ENCODE measurements at places on chromosomes 1 and 21.
A peak's percentile ranks its signal among the peaks of the same experiment; 100 is the strongest.

DNA sequence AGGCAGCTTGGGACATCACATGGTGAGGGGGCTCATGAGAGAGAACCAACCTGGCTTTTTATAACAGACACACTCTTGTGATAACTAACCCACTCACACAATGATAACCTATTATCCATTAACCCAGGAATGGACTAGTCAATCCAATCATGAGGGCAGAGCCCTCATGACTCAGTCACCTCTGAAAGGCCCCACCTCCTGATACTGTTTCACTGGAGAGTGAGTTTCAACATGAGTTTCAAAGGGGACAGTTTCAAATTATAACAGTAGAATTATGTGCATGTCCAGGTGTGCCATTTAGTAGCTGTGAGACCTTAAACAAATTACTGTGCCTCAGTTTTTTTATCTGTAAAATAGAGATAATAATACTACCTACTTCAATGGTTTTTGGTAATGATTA is 47.6 kb upstream of the PPP2R5A start:
- DNase-seq = no peak

DNA sequence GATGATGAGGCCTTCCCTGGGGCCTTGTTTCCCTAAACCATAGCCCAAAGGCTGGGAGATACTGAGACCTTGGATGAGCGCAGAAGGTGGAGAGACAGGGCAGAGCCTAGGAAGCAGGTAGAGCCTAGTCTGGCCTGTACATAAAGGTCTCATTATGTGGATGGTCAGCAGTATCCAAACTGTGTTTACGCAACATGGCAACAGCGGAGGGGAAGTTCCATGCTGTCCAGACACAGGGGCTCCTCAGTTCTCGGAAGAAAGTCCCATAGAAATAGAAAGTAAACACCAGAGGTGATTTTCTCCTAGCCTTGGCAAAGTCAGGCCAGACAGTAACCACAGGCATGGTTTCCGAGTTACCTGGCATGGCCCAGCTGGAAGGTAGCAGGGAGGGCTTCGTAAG is 42.1 kb upstream of the MPZL1 start:
- no peak for DNase-seq

GRCh38 chr1:188615321-188615720 is 1786.6 kb downstream of the PLA2G4A start:
- DNase-seq = no peak

DNA sequence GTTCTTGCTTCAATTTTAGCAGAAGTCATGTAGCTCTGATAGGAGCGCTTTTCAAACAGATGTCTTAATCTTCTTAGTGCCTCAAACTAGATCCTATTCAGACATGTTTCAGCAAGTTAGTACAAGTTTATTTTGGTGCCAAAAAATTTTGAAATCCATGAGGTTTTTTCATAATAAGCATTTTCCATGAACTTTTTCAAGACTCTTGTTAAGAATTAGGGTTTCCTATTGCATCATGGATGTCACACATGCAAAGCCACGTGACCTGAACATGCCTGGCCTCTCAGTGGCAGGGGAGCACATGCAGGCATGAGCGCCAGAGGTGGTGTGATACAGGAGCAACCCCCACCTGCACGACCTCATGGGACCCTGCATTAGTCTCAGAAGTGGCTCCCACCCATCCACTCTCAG is 67.6 kb downstream of the POFUT2 start:
- no peak for DNase-seq

GRCh38 chr21:40631211-40631610 is 215.7 kb downstream of the DSCAM start:
- DNase-seq = no peak

GRCh38 chr1:156090840-156091188 is 8.5 kb upstream of the MEX3A start:
- peak; percentile 74 for DNase-seq

GRCh38 chr1:17116643-17117042 is 2.6 kb downstream of the PADI2 start:
- DNase-seq = no peak

GRCh38 chr21:28445141-28445830 is 547.4 kb downstream of the LTN1 start:
- no peak for DNase-seq

DNA sequence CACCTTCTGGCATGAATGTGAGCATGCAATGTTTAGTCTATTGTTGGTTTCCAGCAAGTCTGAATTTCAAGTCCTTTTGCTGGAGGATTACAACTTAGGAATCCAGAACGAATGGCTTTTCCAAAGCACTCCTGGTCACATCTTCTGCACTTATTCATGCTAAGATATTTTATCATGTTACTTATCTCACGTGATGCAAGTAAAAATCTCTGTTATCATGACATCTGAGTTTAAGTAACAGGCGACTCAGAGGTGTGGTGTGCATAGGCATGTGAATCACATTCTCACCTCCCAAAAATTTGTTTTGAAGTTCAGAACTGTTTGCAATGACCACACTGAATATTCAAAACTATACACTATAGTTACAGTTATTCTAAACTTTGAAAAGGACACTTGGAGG is 204.8 kb upstream of the FGGY start:
- no peak for DNase-seq

DNA sequence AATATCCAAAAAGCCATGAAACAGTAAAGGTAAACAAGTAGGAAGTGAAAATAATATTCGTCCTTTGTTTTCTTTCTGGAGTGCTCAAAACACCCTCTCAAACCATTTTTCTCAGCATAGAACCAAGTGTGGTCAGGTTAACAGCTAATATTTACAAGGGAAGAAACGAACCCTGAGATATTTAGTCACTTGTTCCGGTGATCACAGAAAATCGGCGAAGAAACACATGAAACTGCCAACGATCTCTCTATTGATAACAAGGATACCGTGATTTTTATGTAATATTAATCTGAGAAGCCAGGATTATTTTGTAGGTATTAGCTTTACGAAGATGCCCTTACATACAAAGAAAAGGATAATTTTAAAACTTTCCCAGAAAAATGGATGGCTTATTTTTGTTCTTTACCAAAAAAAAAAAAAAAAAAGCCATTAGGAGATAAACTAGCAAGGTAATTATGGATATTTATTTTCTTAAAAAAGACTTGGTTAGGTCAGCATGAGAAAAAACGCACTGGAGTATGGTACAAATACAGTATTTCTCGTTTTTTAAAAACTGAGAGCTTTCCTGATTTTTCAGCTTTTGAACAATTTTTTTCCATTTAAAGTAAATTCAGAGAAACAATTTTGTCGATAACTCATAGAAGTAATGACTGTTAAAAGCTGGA is 107.3 kb upstream of the HNRNPU start:
- no peak for DNase-seq

DNA sequence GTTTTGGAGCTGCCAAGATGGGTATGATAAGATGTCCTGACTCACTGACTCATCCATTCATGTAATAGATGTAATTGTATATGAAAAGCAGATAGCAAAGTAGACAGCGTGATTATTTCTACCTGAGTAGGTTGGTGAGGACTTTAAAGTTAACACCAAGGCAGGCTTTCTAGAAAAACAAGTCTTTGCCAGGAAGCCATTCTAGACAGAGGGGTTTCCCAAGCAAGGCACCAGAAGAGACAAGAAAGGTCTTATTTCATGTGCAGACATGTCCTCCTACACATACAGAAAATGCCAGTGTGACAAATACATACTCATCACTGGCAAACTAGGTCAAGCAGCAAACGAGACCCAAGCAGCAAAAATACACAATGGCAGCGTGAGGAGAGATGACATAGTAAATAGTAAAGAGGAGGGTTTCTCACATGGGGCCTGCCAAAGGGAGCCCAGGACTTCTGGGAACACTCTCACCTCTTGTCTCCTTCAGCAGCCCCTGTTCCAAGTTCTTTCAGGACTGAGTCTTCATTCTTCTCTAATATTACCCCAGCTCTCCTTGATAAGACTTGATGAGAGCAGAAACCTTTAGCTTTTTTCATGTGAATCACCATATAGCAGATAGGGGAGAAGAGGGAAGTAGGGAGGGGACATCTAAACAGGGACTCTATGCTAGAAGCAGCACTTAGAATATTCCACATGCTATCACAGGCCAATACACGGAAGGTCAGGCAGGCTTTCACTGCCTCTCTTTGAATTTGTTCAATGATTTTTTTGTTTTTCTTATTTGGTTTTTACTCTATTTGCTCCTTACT is 114.6 kb upstream of the ATP1B1 start:
- DNase-seq = no peak

GRCh38 chr1:57319165-57319564 is 104.7 kb downstream of the DAB1 start:
- peak; percentile 16 for DNase-seq

DNA sequence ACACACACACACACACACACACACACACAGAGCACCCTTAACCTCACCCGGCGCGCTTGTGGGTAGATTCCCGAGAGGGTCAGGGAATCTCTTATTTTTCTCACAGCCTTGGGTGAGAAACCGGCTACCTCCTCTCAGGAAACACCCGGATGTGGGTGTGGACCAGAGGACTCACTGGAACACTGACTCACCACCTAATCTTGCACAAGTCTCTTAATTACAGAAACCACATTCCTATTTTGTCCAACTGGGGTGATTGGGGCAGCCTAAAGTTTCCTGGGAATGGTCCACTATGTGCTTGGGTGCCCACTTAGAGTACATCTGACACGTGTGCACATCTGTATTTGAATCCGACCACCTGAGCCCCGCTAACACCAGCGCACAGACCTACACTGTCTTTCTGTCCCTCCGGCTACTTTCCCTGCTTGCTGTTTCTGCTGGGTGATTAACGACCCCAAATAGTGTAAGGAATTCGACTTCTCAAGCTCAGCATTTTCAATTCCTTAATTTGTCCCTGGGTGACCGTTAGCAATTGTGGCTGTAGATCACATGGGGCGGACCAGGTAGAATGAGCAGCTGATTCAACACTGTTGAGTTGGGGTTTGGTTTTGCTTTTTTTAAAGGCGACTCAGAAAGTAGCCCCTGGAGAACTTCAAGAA is 14.0 kb upstream of the TBX15 start:
- DNase-seq = peak; percentile 69

DNA sequence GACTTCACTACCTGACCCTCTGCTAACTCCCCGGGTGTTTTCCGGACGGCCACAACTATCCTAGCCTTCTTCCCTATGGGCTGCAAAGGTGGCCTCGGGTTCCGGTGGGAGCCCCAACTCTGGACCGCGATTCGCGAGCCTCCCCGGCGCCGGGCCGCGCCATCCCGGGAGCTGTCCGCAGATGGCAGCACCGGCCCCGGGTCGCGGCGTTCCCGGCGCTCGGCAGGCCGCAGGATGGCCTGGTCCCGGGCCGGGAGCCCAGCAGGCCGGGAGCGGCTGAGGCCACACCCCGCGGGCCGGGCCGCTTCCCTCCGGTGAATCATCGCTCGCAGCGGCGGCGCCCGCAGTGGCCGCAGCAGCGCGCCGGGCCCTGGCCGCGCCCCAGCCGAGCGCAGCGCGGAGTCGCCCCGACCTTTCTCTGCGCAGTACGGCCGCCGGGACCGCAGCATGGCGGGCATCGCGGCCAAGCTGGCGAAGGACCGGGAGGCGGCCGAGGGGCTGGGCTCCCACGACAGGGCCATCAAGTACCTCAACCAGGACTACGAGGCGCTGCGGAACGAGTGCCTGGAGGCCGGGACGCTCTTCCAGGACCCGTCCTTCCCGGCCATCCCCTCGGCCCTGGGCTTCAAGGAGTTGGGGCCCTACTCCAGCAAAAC is at the start of gene CAPN2:
CAPN2 (plus strand) TSS at position 346 of the 656 bp plus-strand sequence; CDS start at position 448, 102 bp downstream.
- DNase-seq = peak; percentile 92

GRCh38 chr1:1080122-1080757 is 6.1 kb upstream of the RNF223 start:
- DNase-seq = peak; percentile 86

DNA sequence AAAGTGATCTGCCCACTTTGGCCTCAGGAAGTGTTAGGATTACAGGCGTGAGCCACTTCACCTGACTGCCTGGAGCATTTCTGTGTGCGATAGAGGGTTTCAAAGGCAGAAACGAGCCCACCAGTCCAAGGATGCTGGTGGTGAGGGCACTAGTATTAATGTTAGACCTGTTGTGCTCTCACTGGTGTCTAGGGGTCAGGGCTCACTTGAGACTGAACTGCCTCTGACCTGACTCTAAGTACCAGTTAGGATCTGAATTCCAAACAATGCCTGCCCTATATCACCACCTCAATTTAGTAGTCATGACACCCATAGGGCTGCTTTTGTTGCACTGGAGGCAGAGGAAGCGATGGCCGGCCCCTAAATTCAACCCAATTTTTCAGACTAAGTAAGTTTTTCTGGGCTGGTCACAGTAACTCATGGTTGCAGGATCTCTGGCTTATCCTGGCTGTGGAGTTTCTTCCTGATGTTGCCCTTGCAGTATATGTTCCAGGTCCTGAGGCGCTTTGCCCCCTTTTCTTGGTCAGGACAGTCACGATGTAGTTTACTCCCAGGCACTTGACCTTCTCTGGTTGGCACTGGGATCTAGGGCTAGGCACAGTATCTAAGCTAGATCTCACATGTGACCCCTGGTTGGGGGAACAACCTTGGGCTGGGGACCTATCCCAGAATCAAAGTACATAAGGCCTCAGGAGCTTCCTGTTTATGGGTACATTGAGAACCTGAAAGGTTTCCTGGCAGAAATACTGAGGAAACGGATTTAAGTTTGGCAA is 4.5 kb downstream of the CCDC17 start:
- DNase-seq = no peak

GRCh38 chr1:2384130-2384860 is 7.1 kb downstream of the MORN1 start:
- DNase-seq = no peak

DNA sequence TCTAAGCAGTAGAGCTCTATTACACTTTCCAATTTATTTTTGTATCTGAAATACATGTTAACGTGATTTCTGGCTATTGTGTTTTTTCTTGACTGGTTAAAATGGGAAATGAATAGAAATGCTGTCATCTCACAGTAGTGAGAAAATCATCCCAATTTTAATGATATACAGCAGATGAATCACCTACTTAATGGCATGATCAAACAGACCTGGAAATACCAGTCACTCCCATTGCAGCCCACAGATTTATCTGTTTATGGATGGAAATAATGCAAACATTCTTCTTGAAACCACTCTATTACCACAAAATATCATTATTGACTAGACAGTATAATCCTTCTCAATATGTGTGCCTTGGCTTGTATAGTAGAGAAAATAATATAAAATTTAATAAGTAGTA is 497.8 kb upstream of the ADAMTS5 start:
- no peak for DNase-seq

GRCh38 chr1:84877592-84877991 is 15.4 kb downstream of the LPAR3 start:
- DNase-seq = no peak

DNA sequence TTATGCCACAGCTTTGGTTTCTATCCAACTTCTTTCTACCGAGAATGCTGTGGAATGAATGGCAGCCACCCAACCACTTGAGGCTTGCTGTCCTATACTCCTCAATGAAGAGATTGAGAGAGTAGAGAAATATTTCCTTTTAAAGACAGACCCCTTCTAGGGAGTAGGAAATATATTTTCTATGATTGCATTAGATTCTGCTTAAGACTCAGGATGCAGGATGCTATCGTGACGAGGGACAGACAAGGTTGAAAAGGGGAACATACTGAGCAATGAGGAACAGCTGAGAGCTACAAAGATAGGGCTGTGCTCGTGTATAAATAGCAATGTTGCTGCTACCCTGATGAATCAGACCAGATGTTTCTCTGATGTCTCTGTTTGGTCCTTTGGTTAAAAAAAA is 7.1 kb upstream of the RASAL2 start:
- DNase-seq = peak; percentile 37

Data from MG63 (cell line).